Lower lobe of right lung (tissue), 2 donors: ENCODE measurements at places on chromosomes 1 and 21.
A peak's percentile ranks its signal among the peaks of the same experiment; 100 is the strongest.

- DNase-seq, result no peak
Measured at GRCh38 chr1:109216662-109217061, 2.9 kb downstream of the SARS1 start.

DNA sequence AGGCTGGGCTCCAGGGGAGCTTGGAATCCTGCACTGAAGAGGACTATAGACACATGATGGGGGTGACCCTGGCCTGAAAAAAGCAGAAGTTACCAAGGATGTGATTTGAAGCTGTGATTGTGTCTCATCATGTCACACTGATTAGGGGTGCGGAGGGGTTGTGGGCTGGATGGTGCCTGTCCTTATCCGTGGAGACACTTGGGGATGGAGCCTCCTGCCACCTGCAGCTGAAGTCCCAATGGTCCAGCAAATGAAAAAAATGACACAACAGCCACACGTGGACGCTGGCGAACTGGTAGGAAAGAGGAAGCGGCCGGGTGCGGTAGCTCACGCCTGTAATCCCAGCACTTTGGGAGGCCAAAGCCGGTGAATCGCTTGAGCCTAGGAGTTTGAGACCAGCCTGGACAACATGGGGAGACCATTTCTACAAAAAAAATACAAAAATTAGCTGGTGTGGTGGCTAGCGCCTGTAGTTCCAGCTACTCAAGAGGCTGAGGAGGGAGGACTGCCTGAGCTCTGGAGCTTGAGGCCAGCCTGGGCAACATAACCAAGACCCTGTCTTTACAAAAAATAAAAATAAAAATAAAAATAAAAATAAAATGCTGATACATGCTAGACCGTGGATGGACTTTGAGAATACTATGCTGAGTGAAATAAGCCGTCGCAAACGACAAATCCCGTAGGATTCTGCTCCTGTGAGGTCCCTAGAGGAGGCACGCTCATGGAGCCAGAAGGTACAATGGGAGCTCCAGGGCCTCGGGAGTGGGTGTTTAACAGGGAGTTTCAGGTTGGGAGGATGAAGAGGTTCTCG is 838 bp upstream of the IBA57 start:
- peak; percentile 61 for DNase-seq

DNA sequence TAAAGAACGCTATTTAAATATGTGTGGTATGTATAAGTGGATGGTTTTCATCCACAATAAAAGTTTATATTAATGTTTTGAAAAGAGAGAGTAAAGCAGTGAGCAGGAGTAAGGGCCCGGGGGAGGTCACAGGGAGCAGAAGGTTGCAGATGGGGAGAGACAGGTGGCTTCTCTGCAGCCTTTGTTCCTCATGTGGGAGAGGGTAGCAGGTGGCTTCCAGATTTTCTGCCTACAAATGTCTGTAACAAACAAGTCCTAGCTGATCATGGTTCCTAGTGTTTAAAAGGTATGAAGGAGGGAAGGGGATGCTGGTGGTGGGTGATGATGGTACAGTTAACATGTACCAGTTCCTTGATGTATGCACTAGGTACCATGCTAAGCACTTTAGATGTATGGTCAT is 18.8 kb downstream of the QSOX1 start:
- DNase-seq, result no peak

DNA sequence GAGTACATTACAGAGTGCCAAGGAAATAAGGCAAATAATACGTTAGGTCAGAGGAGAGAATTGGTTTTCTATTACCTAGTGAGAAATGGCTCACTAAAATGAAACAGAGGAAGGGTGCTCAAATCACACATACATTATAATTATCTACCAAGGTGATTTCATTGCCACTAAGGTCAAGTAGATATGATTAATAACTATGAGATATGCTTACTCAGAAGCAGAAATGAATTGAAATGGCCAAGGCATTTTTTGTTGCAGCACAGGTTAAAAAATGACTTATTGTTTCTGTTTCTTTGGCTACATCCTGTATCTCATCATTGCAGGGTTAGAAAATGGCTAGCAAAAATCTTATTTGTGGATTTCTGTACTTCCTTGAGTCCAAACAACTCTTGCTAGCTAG is 154.5 kb upstream of the GORAB start:
- no peak for DNase-seq

DNA sequence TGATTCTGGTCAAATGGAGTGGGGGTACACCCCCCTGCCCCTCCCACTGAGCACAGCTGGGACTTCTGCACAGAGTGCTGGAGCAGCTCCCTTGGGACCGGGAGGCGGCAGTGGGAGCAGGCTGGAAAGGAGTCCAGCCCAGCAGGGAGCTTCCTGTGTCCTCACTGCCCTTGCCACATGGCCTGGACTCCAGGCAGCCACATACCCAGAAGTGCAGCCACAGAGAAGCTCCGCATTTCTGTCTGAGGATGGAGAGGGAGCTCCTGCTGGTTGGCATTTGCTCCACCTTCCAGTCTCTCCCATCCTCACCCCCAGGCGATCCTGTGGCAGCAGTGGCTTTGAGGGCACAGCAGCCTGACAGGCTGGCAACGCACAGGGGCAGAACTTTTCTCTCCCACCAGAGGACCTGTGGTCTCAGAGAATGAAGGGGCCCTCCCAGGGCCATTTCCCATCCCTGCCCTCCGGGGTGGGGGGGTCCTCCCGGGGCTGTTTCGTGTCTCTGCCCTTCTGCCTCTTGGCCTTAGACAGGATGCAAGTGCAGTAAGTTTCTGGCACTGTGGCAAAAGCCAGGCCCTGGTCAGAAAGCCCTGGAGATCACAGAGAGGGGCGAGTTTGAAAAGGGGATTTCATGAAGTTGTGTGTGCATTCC is 103.6 kb upstream of the COL6A1 start:
- peak; percentile 16 for DNase-seq

GRCh38 chr1:67722292-67722944 is 37.4 kb downstream of the GADD45A start:
- DNase-seq, result no peak

- DNase-seq, result peak; percentile 90
Measured at GRCh38 chr1:212665241-212666115, 34.2 kb downstream of the BATF3 start.

DNA sequence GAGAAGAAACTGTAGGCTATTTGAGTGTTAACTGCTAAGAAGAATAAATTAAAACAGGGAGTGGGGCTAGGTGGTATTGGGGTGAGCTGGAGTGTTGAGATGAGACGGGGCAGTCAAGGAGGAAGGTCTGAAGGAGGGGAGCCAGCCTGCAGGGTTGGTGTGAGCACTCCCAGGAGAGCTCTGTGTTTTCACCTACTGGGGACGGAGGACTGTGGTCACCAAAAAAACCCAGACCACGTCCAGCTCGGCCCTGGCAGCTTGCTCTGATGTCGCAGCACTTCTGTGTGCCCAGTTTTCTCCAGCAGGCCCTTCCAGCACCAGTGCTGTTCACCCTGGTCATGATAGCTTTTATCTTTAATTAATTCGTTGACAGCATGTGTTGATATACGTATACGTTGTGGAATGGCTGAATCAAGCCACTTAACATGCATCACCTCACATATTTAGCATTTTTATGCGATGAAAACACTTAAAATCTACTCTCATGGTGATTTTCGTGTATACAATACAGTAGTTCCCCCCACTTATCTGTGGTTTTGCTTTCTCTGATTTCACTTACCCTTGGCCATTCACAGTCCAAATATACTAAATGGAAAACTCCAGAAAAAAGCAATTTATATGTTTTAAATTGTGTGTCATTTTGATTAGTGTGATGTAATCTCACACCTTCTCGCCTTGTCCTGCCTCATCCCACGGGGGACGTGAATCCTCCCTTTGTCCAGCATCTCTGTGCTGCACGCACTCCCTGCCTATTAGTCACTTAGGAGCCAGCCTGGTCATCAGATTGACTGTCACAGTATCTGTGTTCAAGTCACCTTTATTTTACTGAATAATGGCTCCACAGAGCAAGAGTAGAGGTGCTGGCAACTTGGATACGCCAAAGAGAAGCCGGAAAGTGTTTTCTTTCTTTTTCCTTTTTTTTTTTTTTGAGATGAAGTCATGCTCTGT is 12.3 kb downstream of the FAM3B start:
- no peak for DNase-seq

DNA sequence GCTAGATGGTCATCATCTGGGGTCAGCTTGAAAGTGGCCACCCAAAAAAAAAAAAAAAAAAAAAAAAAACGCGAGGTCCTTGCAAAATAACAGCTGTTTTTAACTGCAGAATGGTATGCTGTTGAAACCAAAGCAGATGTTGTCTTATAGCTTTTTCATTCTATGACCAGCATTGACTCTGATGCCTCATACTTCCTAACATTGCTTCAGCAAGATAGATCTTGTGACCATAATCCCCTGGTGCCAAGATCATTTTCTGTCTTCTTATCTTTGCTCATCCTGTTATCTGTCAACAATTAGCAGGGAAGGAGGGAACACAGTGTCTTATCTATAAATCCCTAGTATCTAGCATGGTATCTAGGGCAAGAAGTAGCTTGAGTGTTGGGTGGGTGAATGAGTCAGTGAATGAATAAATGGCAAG is 181.5 kb downstream of the PLPP3 start:
- no peak for DNase-seq

- no peak for DNase-seq
Measured at GRCh38 chr1:238642231-238642630, 744.1 kb upstream of the CHRM3 start.

- DNase-seq, result no peak
Measured at GRCh38 chr1:102732927-102733326, 375.4 kb downstream of the COL11A1 start.

GRCh38 chr1:18849261-18849711 is 10.2 kb downstream of the TAS1R2 start:
- no peak for DNase-seq

DNA sequence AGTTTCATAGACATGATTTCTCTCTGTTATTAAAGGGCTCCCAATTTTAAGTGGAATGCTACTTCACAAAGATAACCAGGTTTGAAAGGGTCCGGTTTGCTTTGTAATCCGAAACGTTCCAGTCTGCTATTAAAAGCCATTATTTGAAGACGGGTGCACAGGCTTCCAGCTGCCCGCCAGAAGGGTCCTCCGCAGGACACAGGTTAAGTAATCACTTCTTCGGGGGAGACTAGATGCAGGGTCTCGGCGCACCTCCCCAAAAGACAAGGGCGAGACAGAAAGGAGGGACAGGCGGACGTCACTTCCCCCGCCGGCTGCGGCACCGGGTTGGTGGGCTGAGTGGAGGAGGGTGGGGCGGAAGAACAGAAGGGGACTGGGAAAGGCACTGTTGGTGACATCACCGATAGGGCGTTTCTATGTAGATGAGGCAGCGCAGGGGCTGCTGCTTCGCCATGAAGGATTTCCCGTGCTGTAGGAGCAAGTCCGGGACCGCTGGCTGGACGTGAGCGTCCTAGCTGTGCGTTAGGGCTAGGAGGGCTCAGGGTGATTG is 8.9 kb downstream of the RNU1-2 start:
- peak; percentile 97 for DNase-seq

DNA sequence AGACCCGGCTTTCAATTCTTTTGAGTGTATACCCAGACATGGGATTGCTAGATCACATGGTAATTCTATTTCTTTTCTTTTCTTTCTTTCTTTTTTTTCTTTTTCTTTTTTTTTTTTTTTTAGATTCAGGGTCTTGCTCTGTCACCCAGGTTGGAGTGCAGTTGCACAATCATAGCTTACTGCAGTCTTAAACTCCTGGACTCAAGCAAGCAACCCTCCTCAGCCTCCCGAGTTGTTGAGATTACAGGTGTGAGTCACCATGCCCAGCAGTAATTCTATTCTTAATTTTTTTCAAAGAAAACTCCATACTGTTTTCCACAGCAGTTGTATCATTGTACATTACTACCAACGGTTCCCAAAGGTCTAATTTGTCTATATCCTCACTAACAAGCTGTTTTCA is 13.5 kb upstream of the RNF186 start:
- no peak for DNase-seq

DNA sequence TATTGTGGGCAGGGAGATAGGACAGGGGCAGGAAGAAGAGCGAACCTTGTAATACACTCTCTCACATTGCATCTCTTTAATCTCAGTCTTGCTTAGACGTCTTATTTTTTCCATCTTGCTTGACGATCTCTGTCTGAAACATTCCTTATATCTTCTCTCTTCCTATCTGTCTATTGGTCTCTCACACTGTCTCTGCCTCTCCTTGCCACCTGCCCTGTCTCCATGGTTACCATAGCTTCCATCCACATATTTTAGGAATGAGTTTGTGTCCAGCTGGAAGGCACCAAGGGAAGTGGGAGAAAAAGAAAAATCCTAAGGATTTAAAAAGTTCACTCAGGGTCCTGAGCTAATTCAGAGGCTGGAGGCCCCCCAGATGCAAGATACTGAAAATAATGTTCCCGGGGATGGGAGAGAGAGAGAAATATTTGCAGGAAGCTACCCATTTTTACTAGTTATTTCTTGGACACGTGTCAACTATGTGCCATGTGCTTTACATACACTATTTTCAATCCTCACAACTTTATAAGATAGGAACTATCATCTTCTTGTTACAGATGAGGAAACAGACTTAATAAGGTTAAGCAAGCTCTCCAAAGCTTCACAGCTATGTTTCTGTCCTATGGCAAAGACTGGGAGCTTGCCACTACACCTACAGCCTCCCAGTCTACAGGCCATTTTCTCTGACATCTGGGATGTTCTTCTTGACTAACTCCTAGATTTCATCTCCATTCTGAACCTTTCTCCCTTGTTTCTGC is 933 bp downstream of the ANKRD34A start:
- no peak for DNase-seq
